ENCODE measurements at places on chromosomes 4 and X.

- no peak for DNase-seq
Observed at GRCh38 chr4:108885211-108885610, 122.4 kb upstream of the ETNPPL start.

DNA sequence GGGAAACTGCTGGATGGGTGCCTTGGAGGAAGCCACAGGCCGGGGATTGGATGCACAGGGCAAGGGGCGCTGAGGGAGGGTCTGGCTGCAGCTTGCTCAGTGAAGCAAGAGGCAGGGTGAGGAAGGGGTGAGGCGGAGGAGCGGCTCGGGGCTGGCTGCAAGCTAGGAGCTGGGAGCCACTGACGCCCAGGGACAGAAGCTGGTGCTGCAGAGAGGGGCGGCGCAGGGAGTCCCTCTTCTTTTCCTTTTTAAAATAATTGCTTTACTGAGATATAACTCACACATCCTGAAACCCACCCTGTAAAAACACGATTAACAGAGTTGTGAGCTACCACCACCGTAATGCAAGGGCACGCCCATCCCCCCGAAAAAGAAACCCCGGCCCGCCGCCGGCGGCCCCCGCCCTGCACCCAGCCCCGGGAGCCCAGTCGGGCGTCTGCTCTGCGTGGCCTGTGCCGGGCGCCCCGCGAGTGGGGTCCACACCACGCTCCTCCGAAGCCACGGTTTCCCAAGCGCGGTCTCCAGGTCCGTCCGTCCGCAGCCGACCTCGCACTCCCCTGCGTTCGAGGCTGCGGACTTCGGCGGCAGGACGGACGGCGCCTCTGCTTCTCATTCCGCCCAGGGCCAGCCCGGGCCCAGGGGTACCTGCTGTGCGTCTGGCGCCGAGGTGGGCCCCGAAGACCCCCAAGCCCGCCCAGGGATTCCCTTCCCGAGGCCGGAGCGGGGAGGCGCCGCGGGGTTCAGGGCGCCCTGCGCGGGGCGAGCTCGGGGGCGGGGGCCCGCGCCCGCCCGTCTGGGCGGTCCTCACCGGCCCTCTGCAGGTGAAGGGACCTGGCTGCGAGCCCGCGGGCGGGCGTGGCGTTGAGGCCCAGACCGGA is 866 bp upstream of the UVSSA start:
- DNase-seq: peak; percentile 39

GRCh38 chr4:117623326-117623725 is 411.0 kb upstream of the NDST3 start:
- no peak for DNase-seq

DNA sequence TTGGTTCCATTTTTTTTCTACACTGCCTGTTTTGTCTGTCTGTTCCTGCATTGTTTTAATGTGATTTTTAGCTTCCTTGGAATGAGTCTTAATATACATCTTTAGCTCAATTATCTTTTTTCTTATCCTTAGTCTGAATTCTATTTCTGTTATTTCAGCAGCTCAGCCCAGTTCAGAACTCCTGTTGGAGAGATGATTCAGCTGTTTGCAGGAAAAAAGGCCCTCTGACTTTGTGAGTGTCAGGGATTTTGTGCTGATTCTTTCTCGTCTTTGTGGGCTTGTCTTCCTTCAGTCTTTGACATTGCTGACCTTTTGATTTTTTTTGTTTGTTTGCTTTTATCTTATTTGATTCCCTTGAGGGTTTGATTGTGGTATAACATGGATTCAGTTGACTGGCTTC is 343.2 kb upstream of the TRAM1L1 start:
- no peak for DNase-seq

GRCh38 chrX:152915541-152916241 is 17.8 kb downstream of the ZNF185 start:
- DNase-seq: no peak

DNA sequence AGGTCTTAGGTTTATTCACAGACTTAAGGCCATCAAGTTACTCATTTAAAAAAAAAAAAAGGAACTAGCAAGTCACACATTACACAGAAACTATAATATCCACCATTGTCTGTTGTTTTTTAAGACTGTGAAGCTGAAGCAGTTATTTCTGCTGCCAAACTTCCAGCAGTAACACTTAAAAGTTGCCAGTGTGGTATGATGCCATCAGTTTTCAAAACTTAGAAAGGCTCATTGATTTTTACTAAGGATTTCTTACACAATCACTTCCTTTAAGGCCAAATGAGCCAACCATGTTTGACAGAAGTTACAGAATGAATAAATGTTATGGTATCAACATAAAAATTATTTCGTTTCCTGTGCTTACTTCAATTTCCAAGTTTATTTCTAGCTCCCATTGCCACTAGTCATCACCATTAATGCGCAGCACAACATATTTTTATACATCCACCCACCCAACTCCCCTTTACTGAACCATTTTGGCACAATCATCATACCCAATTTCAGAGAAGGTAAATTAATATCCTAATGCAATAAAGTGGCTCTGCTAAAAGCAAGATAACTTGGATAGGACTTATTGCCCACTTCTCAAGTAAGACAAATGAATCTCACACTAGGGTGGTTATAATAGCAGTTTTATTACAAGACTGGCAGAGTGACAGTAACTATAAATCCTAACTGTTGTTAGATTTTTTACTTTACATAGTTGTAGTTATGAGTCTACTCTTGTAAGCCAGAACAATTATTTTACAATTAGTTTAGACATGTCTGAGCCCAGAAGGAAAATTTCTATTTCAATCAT is 13.1 kb downstream of the PDGFC start:
- DNase-seq: no peak

DNA sequence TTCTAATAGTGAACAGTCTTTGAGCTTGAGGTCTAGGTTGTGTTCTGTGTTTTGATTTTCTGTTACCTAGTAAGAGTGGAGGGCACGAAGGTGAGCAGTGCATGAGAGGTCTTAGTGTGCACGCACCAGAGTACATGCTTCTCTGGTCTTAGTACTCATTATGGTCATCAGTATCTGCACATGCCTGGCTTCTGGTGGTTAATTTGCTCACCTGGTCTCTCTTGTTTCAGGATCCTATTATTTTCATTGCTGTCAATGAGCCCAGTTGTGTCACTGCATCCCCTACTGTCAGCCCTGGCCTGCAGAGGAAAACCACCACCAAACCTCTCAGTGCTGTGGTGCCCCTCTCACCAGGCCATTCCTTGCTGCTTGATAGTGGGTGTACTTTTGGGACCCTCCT is 54.8 kb downstream of the NSUN7 start:
- no peak for DNase-seq

DNA sequence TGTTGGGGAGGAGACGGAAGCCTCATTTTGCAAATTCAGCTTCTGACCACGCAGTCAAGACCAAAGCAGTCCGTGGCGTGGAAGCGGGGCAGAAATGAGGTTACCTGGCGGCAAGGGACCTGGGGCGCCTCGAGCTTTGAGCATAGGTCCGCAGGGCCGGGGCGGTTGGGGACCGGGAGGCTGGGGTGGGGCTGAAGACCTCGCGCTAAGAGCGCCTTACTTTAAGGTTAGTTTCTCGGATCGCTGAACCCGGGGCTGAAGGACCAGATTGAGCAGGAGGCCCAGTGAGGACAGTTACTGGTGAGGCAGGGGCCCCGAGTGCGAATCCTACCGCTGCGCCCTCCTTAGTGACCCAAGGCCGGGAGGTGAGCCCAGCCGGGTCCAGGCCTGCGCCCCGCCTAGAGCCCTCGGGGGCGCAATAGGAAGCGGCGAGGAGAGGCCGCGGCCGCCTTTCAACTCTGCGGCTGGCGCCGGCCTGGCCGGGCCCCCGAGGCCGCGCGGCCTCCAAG is 7.5 kb downstream of the MSX1 start:
- no peak for DNase-seq

DNA sequence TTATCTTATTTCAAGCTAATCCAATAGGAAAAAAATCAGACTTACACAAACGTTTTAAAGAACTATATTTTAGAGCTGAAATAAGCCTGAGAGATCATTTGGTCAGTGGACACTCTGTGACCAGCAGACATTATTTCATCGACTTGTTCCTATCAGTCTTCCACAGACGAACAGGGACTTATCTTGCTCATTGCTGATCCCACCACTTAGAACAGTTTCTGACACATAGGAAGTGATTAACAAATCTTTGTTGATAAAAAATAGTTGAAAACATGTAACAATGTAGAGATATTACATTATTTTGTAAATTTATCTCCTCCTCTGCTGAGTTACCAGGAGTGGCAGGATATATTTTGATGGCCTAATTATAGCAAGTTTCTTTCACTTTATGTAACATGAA is 65.8 kb downstream of the TAPT1 start:
- DNase-seq: no peak

GRCh38 chr4:111636961-111637585 is 508.2 kb upstream of the FAM241A start:
- DNase-seq: no peak

DNA sequence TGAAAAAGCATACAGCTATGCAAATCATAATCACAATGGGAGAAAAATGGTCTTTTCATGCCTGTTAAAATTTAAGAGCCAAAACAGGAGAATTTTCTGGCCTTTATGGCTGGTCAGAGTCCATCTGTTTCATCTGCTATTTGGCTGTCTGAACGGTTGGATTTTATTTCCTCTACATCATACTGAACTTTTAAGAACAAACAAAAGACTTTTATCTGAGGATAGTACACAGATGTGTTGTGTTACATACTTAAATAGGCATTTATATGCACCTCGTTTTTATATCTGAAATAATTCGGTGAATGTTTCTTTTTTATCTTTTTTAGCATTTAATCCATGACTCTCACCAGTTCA is 18.0 kb upstream of the WWC2 start:
- DNase-seq: no peak

GRCh38 chr4:7041801-7042502 is 1.2 kb upstream of the TADA2B start:
- DNase-seq: peak; percentile 7

DNA sequence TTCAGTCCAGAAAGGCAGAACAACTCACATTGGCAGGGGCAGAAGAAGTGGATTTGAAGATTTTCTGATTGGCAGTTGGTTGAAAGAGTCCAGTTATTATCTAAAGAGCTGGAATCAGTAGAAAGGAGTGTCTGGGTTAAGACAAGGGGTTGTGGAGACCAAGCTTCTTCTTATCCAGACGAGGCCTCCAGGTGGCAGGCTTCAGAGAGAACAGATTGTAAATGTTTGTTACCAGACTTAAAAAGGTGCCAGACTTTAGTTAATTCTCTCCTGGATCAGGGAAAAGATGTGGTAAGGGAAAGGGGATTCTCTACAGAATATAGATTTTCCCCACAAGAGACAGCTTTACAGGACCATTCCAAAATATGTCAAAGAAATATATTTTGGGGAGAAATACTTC is 36.7 kb upstream of the TLR3 start:
- DNase-seq: no peak

GRCh38 chr4:153337686-153338085 is 6.8 kb upstream of the MND1 start:
- DNase-seq: no peak

DNA sequence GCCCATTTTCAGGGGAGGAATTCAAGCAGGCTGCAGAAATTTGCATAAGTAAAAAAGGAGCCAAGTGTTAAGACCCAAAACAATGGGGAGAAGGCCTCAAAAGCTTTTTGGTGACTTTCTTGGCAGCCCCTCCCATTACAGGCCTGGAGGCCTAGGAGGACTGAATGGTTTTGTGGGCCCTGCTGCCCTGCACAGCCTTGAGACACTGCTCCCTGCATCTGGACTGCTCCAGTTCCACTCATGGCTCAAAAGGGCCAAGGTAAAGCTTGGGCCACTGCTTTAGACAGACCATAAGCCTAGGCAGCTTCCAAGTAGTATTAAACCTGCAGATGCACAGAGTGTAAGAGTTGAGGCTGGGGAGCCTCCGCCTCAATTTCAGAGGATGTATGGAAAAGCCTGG is 501.6 kb downstream of the MID1IP1 start:
- DNase-seq: no peak

GRCh38 chr4:37864786-37865185 is 26.1 kb upstream of the TBC1D1 start:
- no peak for DNase-seq

DNA sequence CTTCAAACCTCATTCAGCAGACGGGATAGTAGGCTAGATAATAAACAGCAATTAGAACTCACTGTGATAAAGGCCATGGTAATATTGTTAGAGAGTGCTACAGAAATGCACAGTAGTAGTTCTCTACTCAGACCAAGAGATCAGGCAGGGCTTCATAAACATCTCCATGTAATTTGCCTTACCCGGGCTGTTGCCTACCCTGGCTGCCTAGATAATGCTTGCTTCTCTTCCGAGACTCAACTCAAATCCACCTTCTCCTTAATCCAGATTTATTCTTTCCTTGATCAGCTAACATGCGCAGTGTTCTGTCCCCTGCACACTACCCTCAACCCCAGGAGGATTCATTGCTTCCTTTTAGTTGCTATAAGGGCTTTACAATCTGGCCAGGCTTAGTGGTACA is 21.8 kb downstream of the ANK2 start:
- DNase-seq: no peak

DNA sequence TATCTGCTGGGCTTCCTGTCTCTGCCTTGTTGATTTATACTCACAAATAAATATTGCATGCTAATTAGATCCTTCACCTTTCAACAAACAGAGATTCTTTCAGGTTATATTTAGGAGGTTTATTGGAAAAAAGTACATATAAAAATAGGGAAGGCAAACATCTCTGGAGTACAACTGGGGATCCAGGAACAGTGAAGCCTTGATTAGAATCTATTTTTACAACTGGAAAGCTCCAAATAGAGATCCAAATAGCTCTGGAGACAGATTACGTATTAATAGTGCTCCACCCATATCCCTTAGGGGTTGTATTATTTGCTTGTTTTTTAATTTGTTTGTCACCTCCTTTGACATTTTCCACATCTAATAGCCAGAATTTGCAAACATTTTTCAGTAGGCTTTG is 46.9 kb upstream of the MAP9 start:
- DNase-seq: no peak

GRCh38 chrX:12162420-12162819 is 24.1 kb downstream of the FRMPD4 start:
- DNase-seq: no peak

- no peak for DNase-seq
Observed at GRCh38 chr4:1494416-1495315, 88.4 kb upstream of the NKX1-1 start.

DNA sequence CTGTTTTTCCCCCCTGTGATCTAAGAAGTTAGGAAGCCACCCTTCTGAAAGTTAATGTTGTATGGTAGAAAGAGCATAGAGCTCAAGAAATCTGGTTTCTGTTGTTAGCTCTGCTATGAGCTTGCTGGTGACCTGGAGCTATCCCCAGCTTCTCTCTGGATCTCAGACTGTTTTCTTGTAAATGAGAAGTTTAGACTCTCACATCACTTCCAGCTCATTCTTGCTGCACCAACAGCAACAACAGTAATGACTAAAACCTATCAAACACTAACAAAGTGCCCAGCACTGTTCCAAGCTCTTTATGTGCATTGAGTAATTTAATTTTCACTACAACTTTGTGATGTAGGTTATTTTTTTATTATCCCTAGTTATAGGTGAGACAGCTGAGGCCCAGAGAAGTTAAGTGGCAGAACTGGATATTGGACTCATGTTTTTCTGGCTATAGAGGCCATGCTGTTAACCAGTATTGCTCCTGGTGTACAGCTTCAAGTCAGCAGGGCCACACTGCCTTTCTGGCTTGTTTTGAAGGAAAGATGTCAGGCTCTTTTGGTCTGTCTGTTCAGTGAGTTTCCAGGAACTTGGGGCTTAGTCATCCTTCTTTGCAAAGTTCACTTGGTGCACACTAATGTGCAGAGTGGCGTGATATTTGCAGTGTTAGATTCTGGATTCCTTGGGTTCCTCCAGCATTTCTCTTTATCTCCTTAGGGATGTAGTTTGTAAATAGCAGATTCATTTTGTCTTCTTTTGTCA is 27.8 kb upstream of the TMEM164 start:
- DNase-seq: no peak

- DNase-seq: no peak
Observed at GRCh38 chr4:147980586-147980985, 248.7 kb downstream of the ARHGAP10 start.
